ENCODE measurements at places on chromosomes 4 and X.

GRCh38 chr4:40144716-40145115 is 52.1 kb upstream of the RHOH start:
- peaks cover 3% of the 10 kb centered on the region for H3K4me1 ChIP-seq
- no peak overlapping the region for H3K27ac ChIP-seq
- H3K4me3 ChIP-seq = no peak overlapping the region
- no peaks in the 10 kb centered on the region for H3K27me3 ChIP-seq
- DNase-seq = no peak

- no peak overlapping the region for H3K4me3 ChIP-seq
- no peaks in the 10 kb centered on the region for H3K27me3 ChIP-seq
- H3K36me3 ChIP-seq = no peaks in the 10 kb centered on the region
- DNase-seq = no peak
- no peak overlapping the region for H3K27ac ChIP-seq
These were observed 154.6 kb downstream of the GUCY2F start for GRCh38 chrX:109327251-109327650.

GRCh38 chr4:136664988-136665387 is 867.3 kb downstream of the PCDH18 start:
- H3K4me1 ChIP-seq = no peaks in the 10 kb centered on the region
- H3K27ac ChIP-seq = no peak overlapping the region
- no peak for DNase-seq
- no peaks in the 10 kb centered on the region for H3K27me3 ChIP-seq
- H3K36me3 ChIP-seq = no peaks in the 10 kb centered on the region

GRCh38 chr4:68907788-68908700 is 43.6 kb downstream of the UGT2A3 start:
- no peaks in the 10 kb centered on the region for H3K36me3 ChIP-seq
- no peaks in the 10 kb centered on the region for H3K27me3 ChIP-seq
- no peak for DNase-seq
- H3K27ac ChIP-seq = no peak overlapping the region

- H3K27ac ChIP-seq = no peak overlapping the region
- DNase-seq = no peak
- no peaks in the 10 kb centered on the region for H3K27me3 ChIP-seq
- no peaks in the 10 kb centered on the region for H3K4me1 ChIP-seq
These were observed 507.0 kb downstream of the PPARGC1A start for GRCh38 chr4:23382879-23383278.

GRCh38 chr4:168781341-168781740 is 228.7 kb downstream of the CBR4 start:
- H3K36me3 ChIP-seq = no peaks in the 10 kb centered on the region
- peaks cover 11% of the 10 kb centered on the region for H3K27me3 ChIP-seq
- no peak overlapping the region for H3K4me3 ChIP-seq

DNA sequence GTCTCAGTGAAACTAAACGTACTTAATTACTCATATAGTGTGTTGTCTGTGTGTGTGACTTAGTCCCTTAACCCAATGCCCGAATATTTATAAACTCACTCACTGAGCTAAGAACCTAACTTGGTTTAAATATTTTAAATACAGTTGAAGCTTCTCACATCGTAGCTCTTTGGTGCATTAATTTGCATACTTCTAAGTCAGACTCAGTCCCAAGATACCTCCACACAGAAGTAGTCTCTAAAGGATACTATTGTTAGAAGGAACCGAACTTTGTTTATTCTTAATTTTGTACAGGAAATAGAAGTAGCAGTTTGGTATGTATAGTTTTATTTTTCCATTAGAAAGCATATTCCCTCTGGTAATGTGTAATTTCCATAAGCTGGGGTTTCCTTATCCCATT is 54.0 kb upstream of the NKAP start:
- no peak overlapping the region for H3K27ac ChIP-seq
- H3K27me3 ChIP-seq = peaks cover 87% of the 10 kb centered on the region
- H3K36me3 ChIP-seq = no peaks in the 10 kb centered on the region
- peaks cover 4% of the 10 kb centered on the region for H3K4me1 ChIP-seq
- H3K4me3 ChIP-seq = no peak overlapping the region

GRCh38 chr4:155688860-155689259 is 22.2 kb downstream of the GUCY1A1 start:
- H3K27ac ChIP-seq = no peak overlapping the region
- no peak overlapping the region for H3K4me3 ChIP-seq
- no peak for DNase-seq
- H3K4me1 ChIP-seq = no peaks in the 10 kb centered on the region

GRCh38 chrX:154531626-154532025 is 15.0 kb downstream of the G6PD start:
- no peaks in the 10 kb centered on the region for H3K27me3 ChIP-seq
- no peak overlapping the region for H3K27ac ChIP-seq
- no peak for DNase-seq
- H3K36me3 ChIP-seq = peaks cover 2% of the 10 kb centered on the region
- no peak overlapping the region for H3K4me3 ChIP-seq

Data from activated naive CD8-positive, alpha-beta T cell treated with anti-CD3 and anti-CD28 coated beads, Interleukin-2, amount 10 ng/mL, durations not matched to agents 7 days and 5 days (primary cell).